ENCODE measurements at places on chromosomes 7 and 10. TPM values are rescaled to one million over a fixed set of nuclear protein-coding genes. Genes with fewer than 3 reads are reported as not detected.

ZNF511 gene
- total RNA-seq = 50.0 TPM

SPDYE2B gene
- not detected for total RNA-seq

GGCT gene
- 14.0 TPM for total RNA-seq

VIPR2 gene
- 26.3 TPM for total RNA-seq

NPY4R2 gene
- total RNA-seq = not detected

ADAM12 gene
- total RNA-seq = 2.2 TPM

PSD gene
- 1.2 TPM for total RNA-seq

ZNHIT1 gene
- 47.9 TPM for total RNA-seq

NRP1 gene
- total RNA-seq = 133 TPM

SGCE gene
- 20.5 TPM for total RNA-seq

TNS3 gene
- total RNA-seq = 40.5 TPM

FAM221A gene
- total RNA-seq = 4.6 TPM

SPDYE5 gene
- not detected for total RNA-seq

ZPBP gene
- not detected for total RNA-seq

IFIT1B gene
- total RNA-seq = not detected

HSPA12A gene
- total RNA-seq = 9.5 TPM

FFAR4 gene
- total RNA-seq = 0.12 TPM

DYDC2 gene
- total RNA-seq = not detected

RBM28 gene
- total RNA-seq = 38.1 TPM

GRCh38 chr10:75263806-75264205 is 28.0 kb upstream of the COMTD1 start:
- DNase-seq = no peak

DNA sequence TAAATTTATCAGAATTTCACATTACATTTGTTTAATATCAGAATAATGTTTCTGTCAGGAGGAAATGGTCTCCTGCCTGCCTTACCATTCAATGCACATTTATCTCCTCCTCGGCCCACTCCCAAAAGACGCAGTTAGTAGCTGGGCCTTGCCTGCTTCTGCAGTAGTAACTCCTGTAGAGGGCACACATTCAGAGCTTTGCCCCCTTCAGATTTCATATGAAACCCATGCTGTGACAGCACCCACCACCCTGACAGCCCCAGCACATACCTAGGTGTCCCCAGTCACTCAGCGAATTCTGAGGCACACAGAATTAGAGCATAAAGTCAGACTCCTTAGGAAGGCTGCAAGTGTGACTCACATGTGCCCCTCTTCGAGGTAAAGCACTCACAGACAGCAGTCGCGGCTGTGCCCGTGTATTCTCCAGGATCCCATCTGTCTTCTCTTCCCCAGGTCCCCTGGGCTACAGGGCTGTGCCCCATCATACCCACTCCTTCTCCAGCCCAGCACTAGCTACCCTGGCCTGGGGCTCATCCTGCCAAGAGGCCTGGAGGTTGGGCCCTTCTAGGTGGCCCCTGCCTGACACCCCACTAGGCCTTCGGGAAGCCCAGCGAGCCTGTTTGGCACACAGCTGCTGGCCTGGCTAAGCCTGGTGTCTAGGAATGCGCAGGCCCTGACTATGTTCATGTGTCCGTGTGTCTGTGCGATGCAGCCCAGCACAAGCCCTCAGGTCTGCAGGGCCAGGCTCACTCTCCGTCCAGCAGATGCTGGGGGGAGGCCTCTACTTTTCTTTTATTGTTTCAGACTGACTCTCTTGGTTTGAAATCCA is 4.7 kb upstream of the DEPP1 start:
- DNase-seq = no peak

DNA sequence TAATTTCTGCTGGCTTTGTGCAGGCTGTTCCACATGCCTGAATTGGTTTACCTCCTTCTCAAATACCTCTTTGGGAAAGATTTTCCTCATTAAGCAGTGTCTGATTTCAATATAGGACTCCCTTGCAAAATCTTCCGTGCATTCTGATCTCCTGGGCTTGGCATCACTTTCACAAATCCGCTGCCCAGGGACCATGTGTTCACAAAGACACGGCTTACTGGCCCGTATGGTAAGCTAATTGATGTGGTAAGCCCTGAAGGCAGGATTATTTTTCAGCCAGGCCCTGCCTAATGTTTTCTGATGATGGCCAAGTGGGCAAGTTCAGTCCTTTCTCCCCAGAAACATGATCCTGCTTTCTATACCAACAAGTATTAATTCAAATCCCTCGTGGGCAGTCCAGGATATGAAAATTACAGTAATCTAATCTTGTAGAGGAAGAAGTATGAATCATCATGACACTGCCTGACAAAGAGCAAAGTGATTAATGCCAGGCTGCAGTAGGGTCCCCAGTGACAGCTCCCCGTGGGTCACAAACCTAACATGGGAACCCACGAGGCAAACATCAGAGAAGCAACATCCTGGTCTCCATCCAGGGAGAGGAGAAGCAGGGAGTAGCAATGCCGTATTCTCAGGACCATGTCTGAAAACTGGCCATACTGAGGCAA is 11.6 kb upstream of the SVIL start:
- DNase-seq = no peak

DNA sequence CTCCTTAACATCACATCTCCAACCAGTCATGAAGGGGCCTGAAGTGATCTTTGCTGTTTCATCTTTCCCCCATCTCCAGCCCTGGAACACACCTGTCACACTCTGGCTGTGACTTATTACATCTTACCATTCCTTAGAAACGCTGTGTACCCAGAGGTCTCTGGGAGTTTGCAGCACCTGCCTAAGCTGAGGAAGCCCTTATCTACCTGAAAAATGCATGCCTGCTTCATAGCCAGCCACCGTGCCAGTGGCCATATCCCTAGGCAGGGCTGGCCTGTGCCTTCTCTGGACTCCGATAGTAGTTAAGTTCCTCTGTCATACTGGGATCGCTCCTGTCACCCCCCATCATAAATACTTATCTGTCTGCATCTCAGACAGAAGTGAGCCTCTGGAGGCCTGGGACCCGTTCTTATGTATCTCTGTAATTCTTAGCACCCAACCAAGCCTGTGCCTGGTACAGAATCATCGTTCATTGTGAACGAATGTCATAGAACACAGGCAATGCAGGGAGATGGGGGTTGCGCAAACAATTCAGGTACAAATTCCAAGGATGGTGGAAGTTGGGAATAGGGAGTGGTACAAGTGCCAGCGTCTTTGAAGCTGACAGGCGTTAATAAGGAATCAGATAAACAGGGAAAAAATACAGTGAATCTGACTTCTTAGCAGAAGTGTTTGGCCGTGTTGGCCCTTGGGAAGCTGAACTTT is 254.6 kb downstream of the CAMK1D start:
- no peak for DNase-seq

- no peak for DNase-seq
Measured at GRCh38 chr7:99392046-99392445, 16.4 kb downstream of the PDAP1 start.

DNA sequence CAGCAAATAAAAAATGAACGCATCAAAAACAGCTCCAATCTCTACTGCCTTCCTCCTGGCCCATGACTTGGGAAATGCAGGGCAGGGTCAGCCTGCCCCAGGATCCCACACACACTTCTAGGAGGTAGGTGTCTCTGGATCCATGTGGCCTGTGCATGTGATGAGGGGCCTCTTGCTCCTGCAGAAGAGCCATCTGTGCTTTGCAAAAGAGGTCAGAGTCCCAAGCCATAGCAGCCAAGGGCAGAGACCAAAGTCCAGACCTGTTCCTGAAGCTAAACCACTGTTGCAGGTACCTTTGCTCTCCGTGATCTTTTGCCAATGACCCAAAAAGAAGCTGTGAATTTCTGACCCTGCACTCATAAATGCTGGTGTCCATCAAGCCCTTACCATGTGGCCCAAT is 57.1 kb downstream of the KCNMA1 start:
- no peak for DNase-seq

- DNase-seq = no peak
Measured at GRCh38 chr7:79877874-79878465, 256.7 kb upstream of the GNAI1 start.

- no peak for DNase-seq
Measured at GRCh38 chr7:82241356-82241755, 202.2 kb downstream of the CACNA2D1 start.

DNA sequence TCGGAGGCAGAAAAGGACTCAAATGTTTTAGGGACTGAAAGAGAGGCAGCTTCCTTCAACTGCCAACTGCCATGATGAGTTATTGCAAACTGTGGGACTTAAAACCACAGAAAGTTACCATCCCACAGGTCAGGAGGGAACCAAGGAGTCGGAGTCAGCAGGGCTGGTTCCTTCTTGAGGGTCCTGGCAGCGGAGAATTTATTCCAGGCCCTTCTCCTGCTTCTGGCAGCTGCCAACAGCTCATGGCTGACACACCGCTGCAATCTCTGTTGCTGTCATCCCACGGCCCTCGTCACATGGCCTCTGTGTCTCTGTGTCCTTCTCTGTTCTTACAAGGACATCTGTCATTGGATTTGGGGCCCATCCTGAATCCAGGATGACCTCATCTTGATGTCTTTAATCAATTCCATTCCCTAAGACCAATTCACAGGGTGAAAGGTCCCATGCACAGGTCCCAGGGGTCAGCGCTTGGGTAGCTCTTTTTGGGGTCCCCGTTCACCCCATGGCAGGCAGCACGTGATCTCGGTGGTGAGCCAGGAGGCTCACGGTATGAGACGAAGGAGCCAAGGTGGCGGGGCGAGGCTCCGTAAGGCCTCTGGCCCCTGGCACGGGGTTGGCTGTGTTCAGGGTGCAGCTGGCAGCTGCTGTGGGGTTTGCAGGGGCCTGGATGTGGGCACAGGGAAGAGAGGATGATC is 27.4 kb upstream of the PSMG3 start:
- no peak for DNase-seq

DNA sequence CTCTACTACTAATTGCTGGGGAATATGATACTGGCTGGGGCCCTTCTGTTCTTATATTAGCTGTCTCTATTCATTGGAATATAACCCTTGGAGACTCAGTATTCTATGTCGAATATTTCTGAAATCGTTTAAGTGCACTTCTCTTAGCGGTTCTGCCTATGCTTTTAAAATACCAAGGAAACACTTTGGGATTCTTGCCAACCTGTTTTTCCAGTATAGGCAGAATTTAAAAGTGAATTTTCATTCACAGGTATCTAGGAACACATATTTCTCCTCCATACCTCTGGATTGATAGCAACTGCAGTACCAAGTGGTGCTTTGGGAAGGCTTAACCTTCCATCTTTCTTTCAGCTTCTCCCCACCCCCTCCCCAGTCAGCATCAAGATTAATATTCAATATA is 370.3 kb upstream of the LRRN3 start:
- DNase-seq = no peak

- no peak for DNase-seq
Measured at GRCh38 chr10:14654821-14655382, 119.8 kb downstream of the FAM107B start.

- DNase-seq = no peak
Measured at GRCh38 chr10:100659361-100660098, 85.9 kb upstream of the PAX2 start.

- no peak for DNase-seq
Measured at GRCh38 chr10:113169111-113169510, 219.1 kb downstream of the TCF7L2 start.

DNA sequence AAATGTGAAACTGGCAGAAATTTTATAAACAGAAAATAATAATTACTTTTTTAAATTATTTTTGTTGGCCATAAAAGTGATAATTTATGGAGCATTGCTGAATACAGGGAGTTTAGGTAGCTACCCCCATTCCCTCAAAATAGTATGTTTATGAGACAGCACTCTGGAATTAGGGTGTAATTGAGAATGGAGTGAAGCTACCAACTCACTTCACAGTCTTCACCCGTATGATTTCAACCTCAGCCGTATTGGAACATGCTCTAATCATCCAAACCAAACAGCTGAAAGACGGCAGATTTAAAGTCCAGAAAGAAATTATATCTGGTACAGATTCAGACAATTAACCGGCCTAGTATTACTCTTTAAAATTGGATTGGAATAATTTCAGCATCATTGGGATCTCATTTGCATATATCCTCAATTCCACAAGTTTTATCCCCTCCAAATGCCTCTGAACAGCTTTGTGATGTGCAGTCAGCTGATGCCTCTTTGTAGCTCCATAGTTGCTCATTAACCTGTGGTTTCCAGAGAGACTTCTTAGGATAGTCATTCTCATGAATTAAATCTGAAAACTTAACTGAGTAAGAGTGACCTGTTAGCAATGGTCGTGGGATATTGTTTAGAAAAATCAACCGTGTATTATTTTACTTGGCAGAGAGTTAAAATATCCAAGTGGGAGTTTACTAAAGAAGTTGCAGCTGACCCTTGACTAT is 59.1 kb upstream of the GJD4 start:
- no peak for DNase-seq

GRCh38 chr7:84547331-84547730 is 352.7 kb upstream of the SEMA3A start:
- no peak for DNase-seq

- no peak for DNase-seq
Measured at GRCh38 chr10:67086327-67087134, 160.7 kb downstream of the LRRTM3 start.

- no peak for DNase-seq
Measured at GRCh38 chr7:47191876-47192291, 390.0 kb downstream of the TNS3 start.

GRCh38 chr10:102384606-102385429 is 10.7 kb upstream of the NFKB2 start:
- no peak for DNase-seq

- DNase-seq = no peak
Measured at GRCh38 chr10:67492317-67493019, 203.5 kb downstream of the CTNNA3 start.

- no peak for DNase-seq
Measured at GRCh38 chr7:42407833-42408232, 170.8 kb upstream of the GLI3 start.

GRCh38 chr7:36473454-36474282 is 84.0 kb downstream of the ANLN start:
- DNase-seq = peak; percentile 29

GRCh38 chr10:128574581-128575210 is 448.5 kb upstream of the MKI67 start:
- DNase-seq = no peak

DNA sequence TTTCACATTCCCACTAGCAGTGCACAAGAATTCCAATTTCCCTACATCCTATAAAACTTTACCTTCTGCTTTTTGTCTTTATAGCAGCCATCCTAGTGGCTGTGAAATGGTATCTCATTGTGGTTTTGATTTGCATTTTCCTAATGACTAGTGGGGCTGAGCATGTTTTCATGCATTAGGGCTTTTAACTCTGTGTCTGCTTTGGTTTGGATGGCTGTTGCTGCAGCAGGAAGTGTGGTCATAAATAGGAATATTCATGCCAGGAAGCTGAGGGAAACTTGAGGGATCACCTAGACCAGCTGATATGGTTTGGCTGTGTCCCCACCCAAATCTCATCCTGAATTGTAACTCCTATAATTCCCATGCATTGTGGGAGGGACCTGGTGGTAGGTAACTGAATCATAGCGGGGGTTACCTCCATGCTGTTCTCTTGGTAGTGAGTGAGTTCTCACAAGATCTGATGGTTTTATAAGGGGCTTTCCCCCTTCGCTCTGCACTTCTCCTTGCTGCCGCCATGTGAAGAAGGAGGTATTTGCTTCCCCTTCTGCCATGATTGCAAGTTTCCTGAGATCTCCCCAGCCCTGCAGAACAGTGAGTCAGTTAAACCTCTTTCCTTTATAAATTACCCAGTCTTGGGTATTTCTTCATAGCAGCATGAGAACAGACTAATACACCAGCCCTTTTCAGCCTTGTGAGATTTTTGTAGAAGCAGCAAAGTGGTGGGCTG is 181.8 kb upstream of the PITRM1 start:
- no peak for DNase-seq

GRCh38 chr10:125396676-125397075 is 236.3 kb upstream of the CTBP2 start:
- no peak for DNase-seq
